ENCODE measurements at places on chromosomes 6 and 20.

DNA sequence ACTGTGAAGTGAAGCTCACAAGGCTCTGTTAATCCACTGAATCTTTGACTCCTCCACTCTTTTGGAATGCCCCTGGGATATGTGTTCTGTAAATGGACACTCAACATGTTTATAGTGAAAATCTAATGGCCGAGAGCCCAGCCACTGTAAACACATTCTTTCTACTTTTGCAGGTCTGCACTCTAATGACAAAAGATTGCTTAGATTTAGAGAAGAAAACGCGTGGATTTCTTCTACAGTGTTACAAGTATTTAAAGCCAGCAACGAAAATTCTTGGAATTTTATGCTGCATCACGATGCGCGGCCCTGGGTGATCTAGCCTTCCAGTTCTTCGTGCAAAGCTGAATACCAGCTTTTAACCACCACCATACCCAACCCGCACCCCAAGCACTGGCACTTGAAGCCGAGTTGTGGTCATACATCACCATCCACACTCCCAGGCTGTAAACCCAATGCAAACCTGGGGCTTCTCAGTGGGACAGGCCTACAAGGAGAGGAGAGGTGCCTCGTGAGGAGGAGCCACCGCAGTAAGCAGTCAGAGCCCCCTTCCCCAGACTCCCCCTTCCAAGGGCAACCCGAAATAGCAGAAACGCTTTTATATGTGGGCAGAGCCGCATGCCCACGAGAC lies 3.7 kb upstream of the FOXO3 start:
- DNase-seq, result no peak

GRCh38 chr20:40990542-40991120 lies 38.0 kb upstream of the TOP1 start:
- DNase-seq, result no peak

DNA sequence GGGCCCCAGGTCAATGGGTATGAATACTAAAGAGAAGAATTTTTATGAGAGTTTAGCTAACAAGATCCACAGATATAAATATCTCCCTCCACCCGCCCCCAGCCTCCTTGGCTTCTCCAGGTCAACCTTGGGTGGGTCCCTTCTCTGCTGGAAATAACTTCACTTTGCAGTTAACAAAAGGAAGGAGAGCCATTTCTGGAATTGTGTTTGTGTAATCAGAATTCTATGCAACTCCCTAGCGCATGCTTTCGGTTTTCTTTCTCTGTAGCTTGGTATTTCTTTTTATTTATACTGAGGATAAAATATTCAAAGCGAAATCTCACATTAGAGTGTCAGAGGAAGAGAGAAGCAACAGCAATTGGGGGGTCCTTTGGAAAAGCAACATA lies 27.1 kb downstream of the RIPOR2 start:
- no peak for DNase-seq

DNA sequence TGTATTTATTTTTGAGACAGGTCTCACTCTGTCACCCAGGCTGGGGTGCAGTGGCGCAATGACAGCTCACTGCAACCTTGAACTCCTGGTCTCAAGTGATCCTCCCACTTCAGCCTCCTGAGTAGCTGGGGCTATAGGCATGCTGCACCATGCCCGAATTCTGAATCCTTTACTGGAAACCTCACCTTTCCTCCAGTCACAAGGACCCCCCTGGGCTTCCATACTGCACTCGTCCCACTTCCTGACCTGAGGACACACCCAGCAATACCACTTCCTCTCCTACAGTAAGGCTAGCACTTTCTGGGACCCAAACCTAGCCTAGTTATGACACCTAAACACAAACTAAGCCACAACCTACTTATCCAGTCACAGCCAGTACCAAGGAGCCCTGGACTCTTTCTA lies 68.2 kb downstream of the FAM217A start:
- DNase-seq, result no peak

- no peak for DNase-seq
These were observed 790 bp downstream of the NEDD9 start for GRCh38 chr6:11231564-11232192.

GRCh38 chr6:110649704-110650103 lies 165.6 kb downstream of the CDK19 start:
- no peak for DNase-seq

DNA sequence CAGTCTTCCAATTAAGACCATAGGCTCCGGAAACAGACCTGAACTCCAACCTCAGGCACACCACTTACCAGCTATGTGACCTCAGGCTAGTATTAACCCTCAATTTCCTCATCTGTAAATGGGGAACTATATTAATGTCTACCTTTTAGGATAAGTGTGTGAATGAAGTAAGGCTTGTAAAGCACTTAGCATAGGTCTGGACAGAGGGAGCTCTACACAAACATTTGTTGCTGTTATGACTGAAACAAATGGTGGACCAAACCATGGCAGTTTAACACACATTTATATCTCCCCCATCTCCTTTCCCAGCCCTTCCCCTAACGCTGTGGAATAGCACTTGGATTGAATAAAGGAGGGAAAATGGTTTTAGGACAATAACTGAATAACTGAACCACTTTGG lies 48.7 kb downstream of the TSHZ2 start:
- DNase-seq, result no peak

DNA sequence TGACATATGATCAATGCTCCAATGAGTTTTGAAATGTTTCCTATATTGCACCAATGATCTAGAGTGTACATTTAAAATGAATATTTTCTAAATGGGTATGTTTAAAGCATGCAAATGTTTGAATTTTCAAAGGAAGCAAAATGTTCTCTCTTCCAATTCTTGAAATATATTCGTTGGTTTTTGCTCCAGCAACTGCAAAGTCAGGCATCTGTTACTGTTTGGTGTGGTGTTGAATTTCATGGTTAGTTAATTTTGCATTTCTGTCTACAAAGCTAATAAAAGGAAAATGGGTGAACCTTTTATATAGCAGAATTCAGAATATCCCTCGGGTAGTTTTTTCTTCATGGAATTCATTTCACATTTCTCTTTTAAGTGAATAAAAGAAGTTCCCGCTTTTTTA lies 1018.3 kb downstream of the GRIK2 start:
- DNase-seq, result no peak

DNA sequence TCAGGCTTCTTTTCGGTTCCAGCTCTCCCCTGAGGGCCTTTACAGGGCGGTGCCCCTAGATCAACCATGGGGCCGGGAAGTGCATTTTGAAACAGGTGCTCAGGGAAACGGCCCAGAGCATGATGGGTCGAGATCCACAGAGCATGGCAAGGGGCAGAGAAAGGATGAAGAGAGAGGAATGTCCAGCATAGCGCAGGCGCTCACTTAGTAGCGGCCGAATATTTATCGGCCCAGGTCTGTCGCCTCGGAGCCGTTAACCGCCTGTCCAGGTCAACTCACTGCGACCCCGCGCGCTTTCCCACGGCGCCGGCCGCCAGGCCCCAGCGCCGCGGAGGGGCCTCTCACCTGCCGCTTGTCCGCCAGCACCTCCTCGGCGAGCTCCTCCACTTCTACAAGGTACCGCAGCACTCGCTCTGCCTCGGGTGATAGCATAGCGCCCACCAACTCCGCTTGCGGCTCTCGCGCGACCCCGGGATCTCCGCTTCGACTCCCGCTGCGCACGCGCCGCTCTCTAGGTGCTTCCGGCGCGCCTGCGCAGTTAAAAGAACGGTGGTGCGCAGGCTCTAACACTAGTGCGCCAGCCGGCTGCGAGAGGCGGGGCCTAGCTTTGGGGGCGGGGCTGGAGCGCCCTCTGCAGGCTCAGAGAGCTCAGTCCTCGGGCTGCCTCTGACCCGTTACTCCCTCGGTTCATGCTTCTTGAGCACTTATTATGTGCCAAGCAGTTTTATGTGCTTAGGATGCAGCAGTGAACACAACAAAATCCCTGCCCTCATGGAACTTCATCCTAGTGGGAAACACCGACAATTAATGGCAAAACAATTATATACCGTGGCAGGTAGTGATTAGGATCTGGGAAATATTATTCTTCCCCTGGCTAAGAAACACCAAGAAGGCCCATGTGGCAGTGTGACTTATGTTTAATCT lies at the start of gene PDRG1:
Gene PDRG1 (minus strand): TSS at position 517 of the 924 bp plus-strand sequence. CDS start 85 bp downstream, at position 432.
- DNase-seq, result peak; percentile 85

DNA sequence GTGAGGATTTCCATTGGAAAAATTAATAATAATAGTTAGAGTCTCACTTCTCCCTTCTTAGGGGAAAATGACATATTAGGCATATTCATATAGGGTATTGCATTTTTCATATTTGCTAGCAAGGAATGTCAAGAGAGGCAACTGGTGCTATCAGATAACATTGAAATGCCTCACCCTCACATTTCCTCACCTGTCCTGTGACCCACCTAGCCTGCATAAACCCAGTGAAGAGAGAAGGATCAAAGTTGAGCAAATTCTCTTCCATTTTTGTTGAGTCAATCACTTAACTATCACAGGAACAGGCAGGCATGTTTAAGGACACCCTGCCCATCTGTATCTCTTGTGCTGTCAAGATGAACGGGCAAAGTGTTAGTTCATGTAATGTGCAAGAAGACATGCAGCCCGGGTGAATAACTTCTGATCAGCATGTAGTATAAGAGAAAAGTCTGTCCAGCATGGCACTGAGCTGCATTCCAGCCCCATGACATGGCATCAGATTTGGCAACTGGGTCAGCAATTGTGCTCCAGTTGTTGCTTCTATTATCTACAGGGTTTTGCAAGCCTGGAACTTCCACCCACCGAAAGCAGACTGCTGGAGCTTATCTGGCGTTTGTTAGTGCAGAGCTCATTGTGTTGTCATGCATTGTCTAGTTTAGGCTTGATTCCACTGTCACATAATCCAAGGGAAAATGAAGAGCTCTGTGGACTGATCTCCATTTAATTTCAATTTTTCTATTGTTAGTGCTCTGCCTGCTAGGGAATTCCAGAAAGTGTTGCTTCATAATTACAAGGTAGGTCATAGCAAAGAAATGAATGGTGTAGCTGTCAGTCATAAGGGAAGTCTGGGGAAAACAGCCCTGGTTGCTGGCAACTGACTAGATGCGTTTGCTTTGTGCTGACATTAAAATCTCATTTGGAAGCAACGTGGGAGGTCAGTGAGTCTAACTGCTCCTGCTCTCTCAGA lies 138.4 kb upstream of the TNFAIP3 start:
- no peak for DNase-seq

DNA sequence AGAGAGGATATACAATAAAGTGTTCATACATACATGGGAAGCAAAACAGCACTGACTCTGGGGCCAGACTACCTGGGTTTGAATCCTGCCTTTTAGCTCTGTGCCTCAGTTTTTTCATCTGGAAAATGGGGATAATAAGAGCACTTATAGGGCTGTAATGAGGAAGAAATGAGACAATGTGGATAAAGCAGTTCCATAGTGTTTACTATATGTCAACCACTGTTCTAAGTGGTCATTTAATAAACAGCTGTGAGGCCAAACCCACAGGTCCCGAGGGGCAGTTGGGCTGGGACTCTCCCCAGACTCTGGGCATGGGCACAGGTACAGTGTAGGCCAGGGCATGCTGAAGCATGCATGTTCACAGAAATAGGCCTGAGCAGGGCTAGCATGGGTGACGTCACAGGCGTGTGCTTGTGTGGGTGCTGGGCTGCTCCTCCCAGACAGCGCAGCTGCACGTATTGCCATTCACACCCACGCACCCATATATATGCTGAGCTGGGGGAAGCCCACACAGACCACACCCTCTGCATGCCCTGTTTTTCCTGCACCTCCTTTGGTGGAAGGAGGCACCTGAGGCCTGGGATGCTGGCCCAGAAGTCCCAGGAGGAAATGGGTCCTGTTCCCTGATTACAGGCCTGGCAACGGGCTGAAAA lies 3.5 kb upstream of the PLCG1 start:
- peak; percentile 61 for DNase-seq

DNA sequence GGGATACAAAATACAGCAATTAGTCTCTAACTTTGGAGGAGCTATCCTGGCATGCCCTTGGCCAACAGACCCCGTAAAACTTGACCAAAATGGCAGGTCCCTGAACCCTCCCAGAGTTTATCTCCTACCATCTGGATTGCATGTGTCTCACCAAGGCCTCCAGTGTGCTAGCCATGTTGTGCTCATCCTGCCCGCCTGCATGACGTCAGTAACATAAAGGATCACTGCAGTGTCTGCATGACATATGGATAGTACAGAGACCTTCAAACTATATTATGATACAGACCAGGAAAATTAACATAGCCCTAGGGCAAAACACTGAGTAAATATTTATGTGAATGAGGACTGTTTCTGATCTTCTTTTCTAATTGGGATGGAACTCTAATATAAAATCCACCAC lies 25.3 kb downstream of the CPXM1 start:
- no peak for DNase-seq

- no peak for DNase-seq
These were observed 50.2 kb downstream of the CSE1L start for GRCh38 chr20:49096203-49096730.

DNA sequence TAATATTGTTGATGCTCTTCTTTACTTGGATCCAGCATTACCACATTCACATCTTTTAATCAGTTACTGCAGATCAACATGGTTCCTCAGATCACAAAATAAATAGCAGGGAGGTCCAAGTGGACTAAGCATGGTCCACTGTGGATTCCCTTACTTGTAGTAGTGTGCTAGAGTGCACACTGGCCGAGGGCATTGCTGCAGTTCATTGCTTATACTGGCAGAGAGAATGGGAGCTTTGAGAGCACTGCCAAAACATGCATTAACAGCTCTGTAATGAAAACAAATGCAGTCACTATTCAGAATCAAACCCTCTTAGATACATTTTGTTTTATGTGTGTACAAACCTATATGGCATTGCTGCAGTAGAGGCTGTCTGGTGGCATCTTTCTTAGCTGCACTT lies 471.5 kb downstream of the CD109 start:
- DNase-seq, result no peak

DNA sequence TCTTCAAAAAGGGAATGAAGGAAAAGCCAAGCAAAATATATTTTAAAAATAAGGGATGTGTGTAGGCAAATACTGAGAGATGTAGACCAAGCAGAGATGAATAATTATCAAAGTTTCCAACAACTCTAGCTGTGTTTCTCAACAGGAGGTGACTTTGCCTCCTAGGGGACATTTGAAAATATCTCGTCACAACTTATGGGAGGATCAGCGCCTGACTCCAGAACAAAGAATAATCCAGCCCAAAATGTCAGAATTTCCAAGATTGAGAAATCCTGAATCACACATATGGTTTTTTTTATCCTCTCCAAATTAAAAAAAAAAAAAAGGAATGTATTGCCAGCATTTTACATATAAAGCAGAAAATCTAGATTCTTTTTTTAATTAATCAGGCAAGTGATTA lies 241.2 kb upstream of the ZFP64 start:
- DNase-seq, result no peak

GRCh38 chr20:29741894-29742698 lies 1515.4 kb upstream of the DEFB115 start:
- no peak for DNase-seq

- no peak for DNase-seq
These were observed 97.0 kb downstream of the KCNB1 start for GRCh38 chr20:49385465-49385864.

GRCh38 chr6:92043777-92044176 lies 1375.6 kb downstream of the EPHA7 start:
- DNase-seq, result no peak

DNA sequence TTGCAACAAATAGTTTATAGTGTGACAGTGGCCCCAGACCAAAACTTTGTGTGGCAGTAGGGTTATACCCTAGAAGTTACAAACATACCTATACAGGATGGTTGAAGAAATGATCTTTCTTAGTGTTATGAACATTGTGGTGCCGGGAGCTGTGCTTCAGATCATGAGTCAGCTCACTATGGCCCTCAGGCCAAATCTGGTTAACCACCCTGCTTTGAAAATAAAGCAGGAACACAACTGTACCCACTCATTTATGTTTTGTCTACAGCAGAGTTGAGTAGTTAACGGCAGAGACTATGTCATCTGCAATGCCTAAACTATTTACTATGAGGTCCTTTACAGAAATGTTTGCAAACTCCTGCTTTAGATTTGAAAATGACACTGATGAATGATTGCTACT lies 24.3 kb downstream of the AKAP7 start:
- DNase-seq, result no peak
